Stimulated activated CD8-positive, alpha-beta memory T cell treated with anti-CD3 and anti-CD28 coated beads, Interleukin-4, amount 100 ng/mL, for 24 hours (primary cell): ENCODE measurements at places on chromosomes 5 and 9.

DNA sequence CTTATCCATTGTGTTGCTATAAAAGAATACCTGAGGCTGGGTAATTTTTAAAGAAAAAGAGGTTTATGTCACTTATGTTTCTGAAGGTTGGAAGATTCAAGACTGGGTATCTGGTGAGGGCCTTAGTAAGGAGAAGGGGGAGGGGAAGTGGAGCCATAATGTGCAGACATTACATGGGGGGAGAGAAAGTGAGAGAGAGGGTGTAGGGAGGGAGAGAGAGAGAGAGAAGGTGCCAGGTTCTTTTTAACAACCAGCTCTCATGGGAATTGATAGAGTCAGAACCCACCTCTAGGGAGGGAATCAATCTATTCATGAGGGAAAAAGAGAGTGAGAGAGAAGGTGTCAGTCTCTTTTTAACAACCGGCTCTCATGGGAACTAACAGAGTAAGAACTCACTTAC, 29.5 kb downstream of the SPEF2 start:
- DNase-seq = no peak

DNA sequence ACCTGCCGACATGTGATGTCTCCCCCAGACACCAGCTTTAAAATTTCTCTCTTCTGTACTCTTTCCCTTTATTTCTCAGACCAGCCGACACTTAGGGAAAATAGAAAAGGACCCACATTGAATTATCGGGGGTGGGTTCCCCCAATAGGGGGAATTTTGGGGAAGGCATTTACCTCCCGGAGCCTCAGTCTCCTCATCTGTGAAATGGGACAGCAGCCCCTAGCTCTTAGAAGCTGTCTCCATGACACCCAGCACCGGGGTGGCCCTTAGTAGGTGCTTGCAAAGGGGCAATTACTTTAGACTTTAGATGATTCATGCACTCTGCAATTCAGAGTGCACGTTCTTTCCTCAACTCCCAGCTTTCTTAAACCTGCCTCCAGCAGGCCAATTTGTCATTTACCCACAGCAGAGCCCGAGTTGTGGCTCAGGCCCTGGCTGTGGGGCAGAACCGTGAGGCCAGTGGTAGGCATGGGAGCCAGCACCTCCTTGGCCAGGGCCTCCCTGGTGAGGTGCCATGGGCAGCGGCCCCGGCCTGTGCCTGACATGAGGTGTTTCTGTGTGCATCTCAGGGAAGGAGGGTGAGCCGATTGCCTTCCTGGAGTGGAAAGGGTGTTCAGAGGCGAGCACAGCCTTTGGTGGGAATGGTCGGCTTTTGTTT, 51.7 kb downstream of the SH3PXD2B start:
- DNase-seq = no peak

DNA sequence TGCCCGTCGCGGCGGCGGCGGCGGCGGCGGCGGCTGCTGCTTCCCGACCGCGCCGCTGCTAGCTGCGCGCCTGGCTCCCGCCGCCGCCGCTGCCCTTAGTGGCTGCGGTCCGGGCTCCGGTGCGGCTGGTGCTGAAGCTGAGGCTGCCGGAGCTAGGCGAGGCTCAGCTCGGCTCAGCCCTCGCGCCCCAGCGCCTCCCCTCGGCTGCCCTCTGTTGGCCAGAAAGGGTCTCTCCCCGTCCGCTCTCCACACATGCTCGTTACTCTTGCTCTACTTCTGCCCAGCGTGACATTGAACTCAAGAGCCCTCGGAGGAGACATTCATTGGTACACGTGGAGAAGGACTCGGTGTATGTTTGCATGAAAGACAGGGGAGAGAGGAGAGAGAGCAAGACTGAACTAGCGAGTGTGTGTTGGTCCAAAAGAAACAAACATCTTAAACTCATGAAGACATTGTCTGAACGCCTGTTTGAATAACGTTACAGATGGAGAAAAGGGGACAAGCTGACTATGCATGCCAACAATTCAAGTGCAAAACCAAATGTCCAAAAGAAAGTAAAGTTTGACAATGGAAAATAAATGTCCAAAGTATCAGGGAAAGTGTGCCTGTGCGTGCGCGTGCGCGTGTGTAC, at the start of gene HCN1:
Gene HCN1, minus strand, starts transcription at position 175 of the 631 bp plus-strand sequence.
- peak; percentile 9 for DNase-seq

GRCh38 chr5:6634306-6634705, 1.1 kb downstream of the SRD5A1 start:
- DNase-seq = no peak

DNA sequence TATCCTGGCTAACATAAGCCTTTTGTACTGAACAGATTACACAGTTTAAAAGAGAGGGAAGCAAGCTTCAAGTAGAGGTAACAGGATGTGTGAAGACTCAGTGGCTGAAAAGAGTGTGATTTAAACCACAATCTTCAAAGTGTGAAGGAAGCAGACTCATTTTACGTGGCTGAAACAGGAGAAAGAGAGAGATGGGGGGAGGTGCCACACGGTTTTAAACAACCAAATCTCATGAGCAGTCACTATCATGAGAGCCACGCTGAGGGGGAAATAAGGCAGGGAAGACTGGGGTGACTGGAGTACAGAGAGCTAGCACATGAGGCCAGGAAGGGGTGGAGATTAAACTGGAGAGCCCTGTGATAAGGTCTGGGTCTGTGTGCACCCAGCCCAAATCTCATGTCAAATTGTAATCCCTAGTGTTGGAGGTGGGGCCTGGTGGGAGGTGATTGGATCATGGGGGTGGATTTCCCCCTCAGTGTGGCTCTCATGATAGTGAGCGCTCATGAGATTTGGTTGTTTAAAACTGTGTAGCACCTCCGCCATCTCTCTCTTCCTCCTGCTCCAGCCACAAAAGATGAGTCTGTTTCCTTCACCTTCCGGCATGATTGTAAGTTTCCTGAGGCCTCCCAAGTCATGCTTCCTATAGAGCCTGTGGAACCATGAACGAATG, 318.6 kb upstream of the CD180 start:
- peak; percentile 21 for DNase-seq

- DNase-seq = no peak
Observed at GRCh38 chr9:134165357-134166315, 1.3 kb upstream of the RNU6ATAC start.

DNA sequence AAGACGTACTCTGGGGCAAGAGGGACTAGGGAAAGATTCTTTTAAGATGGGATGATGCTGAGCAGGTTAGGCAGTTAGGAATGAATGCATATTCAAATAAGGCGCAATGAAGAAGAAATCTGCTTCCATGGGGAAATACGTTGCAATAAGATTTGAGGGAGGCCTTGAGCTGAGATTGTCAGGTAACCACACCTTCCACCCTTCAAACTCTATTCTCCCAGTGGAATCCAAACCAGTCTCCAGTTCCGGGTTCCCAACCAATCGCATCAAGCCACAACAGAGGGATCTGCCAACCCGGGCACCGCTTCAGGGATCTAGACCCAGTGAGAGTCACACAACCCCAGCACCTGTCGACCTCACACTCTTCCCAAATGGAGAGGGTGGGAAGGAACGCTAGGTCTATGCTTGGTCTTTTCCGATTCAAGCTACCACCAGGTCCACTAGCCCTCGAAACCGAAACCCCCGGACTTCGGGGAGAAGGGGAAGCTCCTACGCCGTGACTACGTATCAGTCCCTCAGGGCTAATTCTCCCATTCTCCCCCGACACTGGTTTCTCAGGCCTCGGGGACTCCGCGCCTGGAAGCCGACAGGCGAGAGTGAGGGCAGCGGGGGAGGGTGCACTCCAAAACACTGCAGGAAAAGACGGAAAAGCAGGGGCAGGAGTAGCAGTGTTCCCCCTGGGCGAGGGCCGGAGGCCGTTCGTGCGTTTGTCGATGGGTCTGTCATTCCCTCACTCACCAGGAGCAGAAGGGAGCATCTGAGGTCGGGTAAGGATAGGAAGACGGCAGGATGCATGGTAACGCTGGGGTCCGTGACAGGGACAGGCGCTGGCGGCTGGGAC, 534 bp downstream of the ERP44 start:
- DNase-seq = no peak

DNA sequence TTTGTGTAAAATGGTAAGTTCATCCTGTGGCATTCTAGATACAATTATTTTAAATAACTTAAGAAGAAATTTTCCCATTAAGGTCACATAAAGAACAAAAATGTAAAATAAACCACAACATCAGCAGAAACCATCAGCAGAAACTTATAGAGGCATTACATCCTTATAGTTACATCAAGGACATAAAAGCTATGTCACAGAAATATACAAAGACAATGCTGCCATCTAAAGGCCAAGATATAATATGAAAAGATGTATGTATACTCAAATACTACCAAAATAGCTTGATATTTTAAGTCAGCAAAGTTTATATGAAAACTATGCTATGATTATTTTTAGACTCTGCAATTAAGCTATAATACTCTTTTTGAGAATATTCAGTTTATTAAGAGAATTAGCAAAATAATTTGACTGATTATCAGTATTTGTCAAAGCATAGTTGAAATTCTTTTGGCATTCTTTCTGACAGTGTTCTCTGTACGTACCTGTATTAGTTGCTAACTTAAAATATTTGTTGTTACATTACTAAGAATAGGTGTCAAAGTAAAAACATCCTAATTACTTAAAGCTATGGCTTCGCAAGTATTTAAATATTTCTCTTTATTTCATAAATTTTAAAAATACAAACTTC, 36.2 kb downstream of the FBXL17 start:
- DNase-seq = no peak
